Fibroblast of the aortic adventitia (primary cell): ENCODE measurements at places on chromosomes 13 and 19. TPM values are rescaled to one million over a fixed set of nuclear protein-coding genes. Genes with fewer than 3 reads are reported as not detected.

DNA sequence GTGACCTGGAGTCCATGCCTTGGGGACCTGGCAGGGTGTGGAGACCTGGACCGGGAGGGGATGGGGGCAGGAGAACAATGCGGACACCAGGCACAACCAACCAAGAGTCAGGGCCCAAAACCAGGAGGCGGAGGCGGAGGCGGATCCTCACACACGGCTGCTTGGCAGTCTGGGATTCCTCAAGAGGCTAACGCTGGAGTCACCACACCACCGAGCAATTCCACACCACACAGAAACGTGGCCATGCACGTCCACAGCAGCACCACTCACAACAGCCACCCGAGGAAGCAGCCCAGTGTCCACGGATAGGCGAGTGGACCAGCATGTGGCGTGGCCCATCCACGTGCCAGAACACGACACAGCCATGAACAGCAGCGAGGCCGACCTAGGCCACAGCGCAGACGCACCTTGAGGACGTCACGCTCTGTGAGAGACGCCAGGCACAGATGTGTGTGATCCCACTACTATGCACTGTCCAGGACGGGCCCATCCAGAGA is 17.7 kb downstream of the SBNO2 start:
- peak; percentile 39 for DNase-seq

DNA sequence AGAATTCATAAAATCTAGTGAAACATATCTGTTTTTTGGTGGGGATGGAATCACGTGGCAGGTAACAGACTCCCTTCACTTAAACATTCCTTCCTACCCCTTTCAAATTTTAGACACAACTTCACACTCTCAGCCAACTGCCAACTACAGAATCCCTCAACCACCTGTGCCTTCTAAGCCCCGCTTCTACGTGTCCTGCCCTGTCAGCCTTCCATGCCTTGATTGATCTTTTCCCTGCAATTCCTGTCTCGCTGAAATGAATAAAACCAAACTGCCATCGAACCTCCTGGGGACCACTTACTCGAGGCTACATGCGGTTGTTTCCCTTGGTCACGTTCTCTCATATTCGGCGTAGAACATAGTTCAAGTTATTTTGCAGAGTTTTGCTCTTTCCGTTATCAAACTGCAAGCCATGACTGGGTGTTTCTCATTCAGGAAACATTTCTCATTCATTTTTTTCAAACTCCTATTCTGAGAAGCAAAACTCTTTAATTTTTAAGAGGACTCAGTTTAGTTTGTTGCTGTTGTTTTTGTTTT is 1.1 kb downstream of the ZNF625 start:
- peak; percentile 14 for DNase-seq

DNA sequence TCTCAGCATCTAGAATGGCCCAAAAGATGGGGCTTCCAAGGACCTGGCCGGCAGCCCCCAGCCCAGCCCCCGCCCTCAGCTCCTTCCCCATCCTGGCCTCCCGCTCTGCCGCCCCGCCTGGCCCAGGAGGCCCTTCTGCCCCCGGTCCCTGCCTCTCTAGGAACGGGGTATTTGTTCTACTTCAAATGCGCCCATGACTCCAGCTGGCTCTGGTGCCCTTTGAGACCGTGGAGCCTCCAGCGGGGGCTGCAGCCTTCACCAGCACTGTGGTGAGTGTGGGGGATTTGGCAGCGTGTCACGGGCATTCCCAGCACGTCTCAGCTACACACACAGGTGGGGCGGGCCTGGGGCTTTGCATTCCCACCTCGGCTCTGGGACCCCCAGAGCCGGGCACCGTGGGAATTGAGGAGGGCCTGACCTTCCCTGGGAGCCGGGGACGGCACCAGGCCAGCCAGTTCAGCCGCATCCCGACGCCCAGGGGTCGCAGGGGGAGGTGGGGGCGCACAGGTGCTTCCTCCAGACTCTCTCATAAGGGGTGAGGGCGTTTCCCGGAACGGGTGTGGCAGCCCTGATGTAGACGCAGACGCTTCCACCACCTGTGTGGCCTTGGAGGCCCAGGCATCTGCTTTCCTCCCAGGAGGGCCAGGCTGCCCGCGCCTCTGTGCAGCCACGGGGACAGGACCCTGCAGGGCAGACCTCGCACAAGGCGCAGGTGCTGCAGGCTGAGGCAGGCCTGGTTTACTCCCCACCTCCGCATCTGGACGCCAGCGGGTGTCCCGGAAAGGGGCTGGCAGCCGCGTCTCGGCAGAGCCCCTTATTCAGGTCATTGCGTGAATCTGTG is 947 bp downstream of the ATP4B start:
- no peak for DNase-seq

DNA sequence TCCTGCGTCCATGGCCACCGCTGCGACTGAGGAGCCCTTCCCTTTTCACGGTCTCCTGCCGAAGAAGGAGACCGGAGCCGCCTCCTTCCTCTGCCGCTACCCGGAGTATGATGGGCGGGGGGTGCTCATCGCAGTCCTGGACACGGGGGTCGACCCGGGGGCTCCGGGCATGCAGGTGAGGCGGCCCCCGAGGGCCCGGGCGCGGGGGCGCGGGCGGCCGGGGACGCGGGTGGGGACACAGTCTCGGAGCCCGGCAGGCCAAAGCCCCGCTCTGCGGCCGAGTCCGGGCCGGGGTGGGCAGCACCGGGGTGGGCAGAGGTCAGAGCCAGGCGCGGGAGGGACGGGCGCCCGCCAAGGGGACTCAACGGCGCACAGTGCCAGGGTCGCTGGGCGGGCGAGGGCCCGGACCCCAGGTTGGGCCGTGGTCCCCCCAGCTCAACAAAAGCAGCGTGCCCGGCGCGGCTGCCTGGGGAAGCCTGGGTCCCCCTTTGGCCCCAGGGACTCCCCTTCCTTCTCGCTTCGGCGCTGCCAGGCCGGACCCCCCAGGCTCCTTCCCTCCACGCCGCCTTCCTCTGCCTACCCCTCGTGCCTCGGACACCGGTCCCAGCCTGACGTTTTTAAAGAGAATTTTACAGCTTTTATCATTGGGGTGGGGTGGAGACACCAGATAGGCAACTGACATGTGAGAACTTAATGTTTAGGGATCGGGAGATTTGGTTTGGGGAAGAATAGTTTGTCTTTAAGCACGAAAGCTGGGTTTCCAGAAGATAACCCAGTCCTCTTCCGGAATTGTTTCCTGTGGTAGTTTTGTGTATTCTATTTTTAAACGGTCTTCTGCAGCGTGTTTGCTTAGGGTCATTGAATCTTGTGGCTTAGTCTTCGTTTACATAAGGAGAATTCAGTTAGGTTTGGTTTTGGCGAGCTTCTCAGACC is 509 bp downstream of the TPP2 start:
- peak; percentile 29 for DNase-seq

GRCh38 chr13:52665325-52665724 is 12.7 kb downstream of the SUGT1 start:
- DNase-seq: peak; percentile 36

The CD209 gene
- total RNA-seq: not detected in 2 replicates

GRCh38 chr19:49790866-49791265 is 22.2 kb downstream of the FUZ start:
- DNase-seq: peak; percentile 42

- no peak for DNase-seq
Measured at GRCh38 chr13:44120849-44121755, 241.4 kb downstream of the LACC1 start.

GRCh38 chr13:41455725-41456419 is 1.5 kb upstream of the RGCC start:
- DNase-seq: no peak

The ARHGAP35 gene
- total RNA-seq: 48.7 and 61.3 TPM in 2 replicates

DNA sequence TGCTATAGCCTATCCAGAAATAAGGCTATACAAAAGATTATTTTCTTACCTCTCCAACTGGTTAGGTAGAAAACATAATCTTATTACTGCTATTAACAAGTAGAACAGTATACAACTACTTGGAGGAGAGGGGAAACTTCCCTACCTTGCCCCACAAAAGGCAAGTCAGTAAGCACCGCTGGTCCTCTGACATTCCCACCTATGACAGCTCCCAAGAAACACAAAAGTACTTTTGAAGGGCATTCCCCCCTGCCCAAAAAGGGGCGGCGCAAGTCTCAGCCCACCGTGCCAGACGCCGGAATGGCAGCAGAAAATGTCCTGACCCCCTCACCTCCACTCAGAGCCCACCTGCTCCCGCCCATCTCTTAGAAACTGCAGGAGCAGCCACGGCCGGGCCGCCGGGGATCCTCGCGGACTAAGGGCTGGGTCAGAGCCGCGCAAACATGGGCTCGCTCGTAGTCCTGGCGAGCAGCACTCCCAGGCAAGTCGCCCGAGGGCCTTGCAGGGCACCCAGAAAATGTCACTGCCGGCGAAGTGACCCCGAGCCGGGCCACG is 437 bp downstream of the SUCLA2 start:
- peak; percentile 8 for DNase-seq

The PSENEN gene
- 14.7 and 19.5 TPM in 2 replicates for total RNA-seq

DNA sequence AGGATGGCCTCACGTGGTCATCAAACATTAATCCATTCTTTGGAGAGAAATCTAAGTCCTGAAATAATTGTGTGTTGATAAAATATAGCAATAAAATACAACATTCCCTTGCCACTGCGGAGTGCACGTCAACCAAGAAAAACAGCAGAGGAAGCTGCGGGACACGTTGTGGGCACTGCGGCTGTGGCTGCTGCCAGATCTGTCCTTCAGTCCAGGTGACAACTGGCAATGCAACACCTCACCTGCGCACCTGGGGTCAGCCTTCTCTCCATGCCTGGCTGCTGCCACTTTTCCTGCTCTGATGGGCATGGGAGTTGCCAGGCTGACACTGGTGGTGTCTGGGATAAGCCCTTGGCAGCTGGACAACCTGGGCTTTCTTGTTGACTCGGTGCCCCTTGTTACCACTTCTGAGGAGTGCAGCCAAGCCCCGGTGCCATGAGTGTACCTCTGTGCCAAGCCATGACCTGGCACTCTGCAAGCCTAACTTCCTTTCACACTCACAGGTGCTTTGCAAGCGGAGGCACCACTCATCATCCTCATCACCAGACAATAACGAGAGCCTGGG is 251.6 kb upstream of the TSHZ3 start:
- no peak for DNase-seq

The SLC10A2 gene
- not detected in 2 replicates for total RNA-seq

- DNase-seq: no peak
Measured at GRCh38 chr19:16089010-16089846, 12.9 kb downstream of the TPM4 start.

The CLEC17A gene
- total RNA-seq: 0.09 TPM in 1 of 2 replicates, not detected in the other

DNA sequence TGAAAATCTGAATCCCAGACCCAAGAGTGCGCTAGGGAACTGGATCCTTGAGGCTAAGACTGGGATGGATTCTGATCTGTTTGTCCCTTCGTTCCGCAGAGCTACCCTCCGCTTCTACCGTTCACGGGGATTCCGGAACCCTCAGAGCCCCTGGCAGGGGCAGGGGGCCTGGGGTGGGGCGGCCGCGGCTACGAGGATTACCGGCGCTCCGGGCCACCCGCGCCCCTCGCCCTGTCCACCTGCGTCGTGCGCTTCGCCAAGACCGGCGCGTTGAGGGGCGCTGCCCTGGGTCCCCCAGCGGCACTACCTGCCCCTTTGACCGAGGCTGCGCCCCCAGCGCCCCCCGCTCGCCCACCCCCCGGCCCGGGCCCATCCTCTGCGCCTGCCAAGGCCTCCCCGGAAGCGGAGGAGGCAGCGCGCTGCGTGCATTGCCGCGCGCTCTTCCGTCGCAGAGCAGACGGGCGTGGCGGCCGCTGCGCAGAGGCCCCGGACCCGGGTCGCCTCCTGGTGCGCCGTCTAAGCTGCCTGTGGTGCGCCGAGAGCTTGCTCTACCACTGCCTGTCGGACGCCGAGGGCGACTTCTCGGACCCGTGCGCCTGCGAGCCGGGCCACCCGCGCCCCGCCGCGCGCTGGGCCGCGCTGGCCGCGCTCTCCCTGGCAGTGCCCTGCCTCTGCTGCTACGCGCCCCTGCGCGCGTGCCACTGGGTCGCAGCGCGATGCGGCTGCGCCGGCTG is 7.1 kb downstream of the SPRED3 start:
- no peak for DNase-seq

DNA sequence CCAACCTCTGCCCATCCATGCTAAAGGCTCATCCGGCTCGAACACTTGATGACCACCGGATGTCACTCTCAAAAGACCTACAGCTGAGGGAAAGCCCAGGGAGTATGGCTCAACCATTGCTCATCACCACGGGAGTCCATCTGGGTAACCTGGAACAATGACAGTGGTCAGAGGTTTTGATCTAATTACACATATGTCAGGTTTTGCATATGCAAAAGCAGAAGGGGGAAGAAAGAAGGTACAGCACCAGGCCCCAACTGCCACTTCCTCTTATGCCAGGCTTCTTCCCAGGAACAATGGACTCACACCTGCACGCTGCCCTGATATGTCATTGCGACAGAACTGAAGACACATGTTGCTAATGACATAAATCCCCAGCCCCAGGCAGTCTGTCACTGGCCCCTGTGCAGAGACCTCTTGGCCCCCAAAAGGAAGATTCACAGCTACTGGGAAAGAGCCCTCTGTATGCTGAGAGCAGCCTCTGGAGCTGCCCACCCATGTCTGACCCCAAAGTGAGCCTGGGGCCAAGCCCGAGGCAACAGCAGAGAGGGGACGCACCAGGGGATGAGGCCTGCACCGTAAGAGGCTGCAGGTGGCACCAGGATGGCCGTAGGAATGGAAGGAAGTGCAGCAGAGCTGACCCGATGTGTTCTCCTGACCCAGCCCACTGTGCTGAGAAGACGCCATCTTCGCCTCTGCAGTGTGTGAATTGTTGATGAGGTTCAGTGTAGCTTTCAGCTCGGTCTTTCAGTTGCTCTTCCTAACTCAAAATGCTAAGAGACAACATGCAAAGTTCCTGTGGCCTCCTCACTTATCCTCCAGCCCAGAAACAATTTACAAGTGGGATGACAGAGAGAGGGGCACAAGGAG is 26.3 kb downstream of the EPS15L1 start:
- DNase-seq: no peak

The GRAMD1A gene
- 25.1 and 27.0 TPM in 2 replicates for total RNA-seq

The NLRP4 gene
- total RNA-seq: not detected in 2 replicates

DNA sequence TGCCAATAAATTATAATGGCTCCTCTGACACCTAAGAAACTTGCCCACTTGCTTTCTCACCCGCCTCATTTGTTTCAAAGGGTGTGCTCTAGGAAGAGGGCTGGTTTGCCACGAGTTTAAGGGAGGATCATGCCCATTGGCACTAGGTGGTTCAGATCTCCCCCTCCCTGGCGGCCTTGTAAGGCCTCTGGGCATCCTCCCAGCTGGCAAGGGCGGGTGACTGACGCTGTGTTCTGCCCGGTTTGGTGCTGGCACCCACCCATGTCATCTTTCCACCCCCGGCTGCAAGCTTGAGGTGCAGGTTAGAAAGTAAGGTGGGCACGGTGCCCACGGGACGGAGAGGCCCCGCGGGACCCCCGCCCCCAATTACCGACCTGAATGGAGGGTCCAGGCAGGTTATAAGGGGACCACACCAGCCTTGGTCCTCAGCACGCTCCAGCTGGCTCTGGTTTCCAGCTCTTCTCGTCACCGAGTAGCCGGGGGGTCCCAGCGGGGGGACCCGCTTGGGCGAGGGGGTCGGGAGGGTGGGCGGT is 90.4 kb downstream of the PTPRS start:
- no peak for DNase-seq

The TMEM86B gene
- 1.7 and 1.8 TPM in 2 replicates for total RNA-seq

The ONECUT3 gene
- not detected in 2 replicates for total RNA-seq

GRCh38 chr13:31476753-31477152 is 262.6 kb upstream of the RXFP2 start:
- peak; percentile 57 for DNase-seq

GRCh38 chr19:45782820-45783785 is 813 bp upstream of the DMPK start:
- DNase-seq: peak; percentile 80
